ENCODE measurements at places on chromosomes 11 and 22.

DNA sequence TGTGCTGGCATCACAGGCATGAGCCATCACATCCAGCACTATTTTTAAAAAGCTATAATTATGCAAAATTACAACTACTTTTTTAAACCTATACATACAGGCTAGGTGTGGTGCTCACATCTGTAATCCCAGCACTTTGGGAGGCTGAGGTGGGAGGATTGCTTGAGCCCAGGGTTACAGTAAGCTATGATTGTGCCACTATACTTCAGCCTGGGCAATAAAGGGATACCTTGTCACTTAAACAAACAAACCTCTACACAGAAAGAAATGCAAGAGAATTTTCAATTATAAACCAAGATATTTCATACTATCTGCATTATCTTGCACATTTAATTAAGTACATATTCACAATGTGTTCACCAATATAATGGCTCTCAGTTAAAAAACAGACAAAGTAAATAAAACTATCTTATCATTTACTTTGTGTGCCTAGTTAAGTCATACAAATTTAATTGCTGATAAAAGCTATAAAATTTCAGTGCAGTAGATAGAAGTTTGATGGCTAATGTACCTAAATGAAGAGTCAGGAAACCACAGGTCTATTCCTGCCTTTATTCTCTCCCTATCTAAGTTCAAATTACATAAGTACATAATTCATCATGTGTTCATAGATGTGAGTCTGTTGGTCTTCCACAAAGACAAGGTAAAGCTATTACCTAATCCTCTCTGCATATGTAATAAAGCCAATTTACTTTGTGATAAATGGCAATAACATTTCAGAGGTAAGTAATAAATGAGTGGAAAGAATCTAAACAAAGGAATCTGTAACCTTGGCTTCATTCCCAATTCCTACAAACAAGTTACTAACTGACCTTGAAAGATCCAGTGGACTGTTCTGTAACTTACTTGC is 9.0 kb upstream of the RDX start:
- DNase-seq = peak; percentile 69

DNA sequence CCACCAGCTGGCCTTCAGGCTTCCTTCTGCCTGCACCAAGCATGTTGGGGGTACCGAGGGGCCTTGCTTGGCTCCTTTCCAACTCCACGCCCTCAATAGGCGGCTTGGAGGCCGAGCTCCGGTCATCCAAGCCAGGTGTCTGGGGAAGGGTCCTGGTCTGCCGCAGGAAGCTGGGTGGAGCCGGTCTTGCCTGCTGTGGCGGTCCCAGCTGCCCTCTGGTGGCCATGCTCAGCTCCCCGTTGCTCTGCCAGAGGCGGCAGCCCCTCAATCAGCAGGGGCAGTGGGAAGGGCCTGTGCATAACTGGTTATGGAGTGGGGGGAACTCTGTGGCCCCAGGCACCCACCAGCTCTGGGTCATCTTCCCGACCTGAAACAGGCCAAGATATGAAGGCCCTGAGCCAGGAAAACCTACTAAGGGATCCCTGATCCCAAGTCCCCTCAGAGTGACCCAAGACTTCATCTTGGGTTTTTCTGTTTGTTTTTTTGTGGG is 3.2 kb downstream of the ARVCF start:
- peak; percentile 51 for DNase-seq

GRCh38 chr11:43366677-43367076 is 8.0 kb downstream of the TTC17 start:
- no peak for DNase-seq

DNA sequence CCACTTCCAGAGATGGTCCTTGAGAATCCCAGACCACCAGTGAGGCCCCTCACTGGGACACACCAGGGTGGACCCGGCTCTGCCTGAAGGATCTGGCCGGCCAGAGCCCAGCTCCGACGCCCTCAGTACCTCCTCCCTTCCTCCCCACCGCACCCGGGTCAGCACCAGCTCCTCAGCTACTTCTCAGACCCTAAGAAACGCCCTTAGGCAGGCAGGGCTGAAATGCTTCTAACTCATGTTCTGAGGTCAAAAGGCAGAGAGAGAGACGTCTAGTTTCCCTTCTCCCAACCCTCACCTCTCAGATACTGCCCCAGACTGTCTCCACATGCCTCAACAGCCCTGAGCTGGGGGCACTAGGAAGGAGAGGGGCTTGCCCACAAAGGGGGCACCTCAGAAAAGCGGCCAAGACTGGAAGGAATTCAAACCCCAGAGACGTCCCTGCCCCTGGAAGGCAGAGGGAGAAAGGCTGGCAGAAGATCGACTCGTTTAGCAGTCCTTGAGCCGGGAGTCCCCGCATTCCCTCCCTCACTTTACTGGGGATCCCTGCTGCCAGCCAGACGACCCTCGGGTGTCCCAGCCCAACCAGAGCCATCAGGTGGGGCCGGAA is 539 bp downstream of the USH1C start:
- DNase-seq = no peak

- no peak for DNase-seq
These were observed 19.2 kb upstream of the PDE2A start for GRCh38 chr11:72693271-72693968.

Measured in stomach (tissue), 19 donors.